Adrenal gland (tissue), 19 donors: ENCODE measurements at places on chromosomes 5 and 9. TPM values are rescaled to one million over a fixed set of nuclear protein-coding genes. Genes with fewer than 3 reads are reported as not detected.

The ANKRD31 gene
- 0.43 TPM for total RNA-seq

GRCh38 chr5:56301069-56301468 lies 67.9 kb upstream of the ANKRD55 start:
- DNase-seq = no peak

DNA sequence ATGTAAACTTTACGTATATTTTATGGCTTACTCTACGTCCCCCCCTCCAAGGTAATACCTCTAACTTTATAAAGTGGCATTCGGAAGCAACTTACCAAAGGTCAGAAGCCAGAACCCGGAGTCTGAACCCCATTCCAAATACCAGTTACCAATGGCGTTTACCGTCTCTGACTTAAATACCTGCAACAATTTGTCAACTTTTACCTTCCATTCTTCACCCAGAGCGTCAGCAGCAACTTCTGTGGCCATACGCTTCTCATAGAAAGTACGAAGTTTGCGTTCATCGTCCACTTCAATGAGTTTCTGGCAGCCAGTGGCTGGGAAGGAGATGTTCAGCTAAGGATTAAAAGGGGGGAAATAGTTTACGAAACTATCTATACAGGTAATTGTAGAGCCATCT lies 753 bp downstream of the RPS6 start:
- no peak for DNase-seq

DNA sequence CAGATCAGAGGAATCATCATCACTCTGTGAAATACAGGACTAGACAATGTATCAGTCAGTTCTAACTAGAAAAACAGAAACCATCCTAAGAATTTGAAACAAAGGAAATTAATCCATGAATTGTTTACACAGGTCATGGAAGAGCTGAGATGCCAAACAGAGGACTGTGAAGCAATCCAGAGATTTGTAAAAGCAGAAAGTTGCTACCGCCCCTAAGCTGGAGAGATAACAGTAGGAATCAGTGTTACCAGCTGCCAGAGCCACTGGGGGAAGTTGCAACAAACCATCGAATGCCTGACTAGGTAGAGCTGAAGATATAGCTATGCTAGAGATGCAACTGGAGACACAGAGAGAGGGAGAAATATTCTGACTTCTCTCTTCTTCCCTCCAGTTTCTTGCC lies 10.4 kb upstream of the MIER3 start:
- DNase-seq = no peak

DNA sequence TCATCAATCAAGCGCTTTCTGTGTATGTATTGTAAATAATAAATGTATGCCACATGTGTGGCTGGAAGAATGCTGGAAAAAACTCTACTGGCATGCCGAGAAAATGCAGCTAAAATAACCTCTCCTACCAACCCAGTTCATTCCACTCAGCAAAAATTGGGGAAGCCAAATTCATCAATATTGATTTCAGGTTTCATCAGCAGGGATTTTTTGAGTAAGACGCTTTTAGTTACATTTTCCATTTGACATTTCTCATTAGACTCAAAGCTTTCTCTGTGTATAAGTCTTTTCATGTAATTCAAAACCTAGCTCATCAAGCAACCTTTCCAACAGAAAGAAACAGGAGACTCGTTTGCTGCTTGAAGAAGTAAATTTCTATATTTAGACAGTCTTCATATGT lies 338.1 kb downstream of the DMRT2 start:
- DNase-seq = no peak

DNA sequence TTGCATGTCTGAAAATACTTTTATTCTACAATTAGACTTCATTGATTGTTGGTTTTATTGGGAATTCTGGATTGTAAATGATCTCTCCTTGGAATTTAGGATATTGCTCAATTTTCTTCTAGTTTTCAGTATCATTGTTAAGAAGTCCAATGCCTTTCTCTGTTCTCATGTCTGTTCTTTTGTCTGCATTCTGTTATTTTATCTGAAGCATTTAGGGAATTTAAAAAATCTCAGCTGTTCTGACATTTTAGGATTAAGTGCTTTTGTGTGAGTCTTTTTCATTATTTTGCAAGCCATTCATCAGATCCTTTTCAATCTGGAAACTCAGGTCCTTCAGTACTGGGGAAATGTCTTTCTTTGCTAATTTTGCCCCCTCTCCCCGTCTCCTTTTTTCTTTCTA lies 4.4 kb upstream of the FER start:
- no peak for DNase-seq

The CKMT2 gene
- 98.8 TPM for total RNA-seq
